ENCODE measurements at places on chromosomes 3 and 15.

GRCh38 chr15:85839643-85840042 lies 44.9 kb upstream of the KLHL25 start:
- no peak for DNase-seq

DNA sequence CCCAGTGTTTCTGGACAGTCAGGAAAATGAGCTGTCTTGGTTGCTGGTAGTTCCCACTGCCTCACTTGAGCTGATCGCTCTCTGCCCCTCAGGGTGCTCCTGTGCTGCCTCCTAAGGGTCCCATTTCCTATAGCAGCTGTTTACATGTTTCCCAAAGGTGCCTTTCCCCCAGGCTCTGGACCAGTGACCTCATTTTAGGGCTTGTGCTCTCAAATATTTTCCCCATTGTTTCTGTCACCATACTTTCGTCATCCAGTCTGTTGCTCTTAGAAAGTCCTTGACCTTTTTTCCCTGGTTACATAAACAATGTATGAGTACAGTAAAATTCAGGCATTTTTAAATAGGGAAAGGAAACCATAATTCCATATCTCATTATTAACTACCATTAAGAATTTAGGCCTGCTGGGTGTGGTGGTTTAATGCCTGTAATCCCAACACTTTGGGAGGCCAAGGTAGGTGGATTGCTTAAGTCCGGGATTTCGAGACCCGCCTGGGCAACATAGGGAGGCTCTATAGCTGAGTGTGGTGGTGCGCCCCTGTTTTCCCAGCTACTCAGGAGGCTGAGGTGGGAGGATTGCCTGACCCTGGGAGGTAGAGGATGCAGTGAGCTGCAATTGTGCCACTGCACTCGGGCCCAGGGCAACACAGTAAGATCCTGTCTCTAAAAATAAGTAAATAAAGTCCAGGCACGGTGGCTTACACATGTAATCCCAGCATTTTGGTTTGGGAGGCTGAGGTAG lies 11.7 kb downstream of the RAD54L2 start:
- no peak for DNase-seq

GRCh38 chr3:55790596-55791350 lies 303.7 kb upstream of the WNT5A start:
- no peak for DNase-seq

DNA sequence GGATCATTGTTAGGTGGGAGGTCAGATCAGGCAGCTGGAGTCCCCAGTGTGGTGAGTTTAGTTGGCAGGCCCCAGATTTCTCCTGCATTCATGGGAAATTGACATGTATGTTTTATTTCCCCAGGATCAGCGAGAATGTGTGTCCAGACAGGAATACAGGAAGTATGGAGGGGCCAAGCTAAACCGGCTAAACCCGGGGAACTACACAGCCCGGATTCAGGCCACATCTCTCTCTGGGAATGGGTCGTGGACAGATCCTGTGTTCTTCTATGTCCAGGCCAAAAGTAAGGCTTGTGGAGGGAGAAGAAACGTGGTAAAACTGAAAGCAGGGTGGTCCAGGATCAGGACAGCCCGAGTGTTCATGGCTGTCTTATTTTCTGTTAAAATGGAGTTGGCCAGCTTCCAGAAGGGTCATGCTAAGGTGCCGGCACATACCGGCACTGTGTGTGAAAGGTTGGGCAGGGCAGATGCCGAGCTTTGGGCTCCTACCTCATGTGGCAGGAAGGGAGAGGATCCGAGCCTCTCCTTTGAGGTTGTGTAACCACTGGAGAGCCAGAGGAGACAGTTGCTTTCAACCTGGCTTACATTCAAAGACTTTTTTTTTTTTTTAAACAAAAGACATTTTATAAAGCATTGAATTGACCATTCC lies 83.1 kb downstream of the PGPEP1L start:
- DNase-seq = no peak

DNA sequence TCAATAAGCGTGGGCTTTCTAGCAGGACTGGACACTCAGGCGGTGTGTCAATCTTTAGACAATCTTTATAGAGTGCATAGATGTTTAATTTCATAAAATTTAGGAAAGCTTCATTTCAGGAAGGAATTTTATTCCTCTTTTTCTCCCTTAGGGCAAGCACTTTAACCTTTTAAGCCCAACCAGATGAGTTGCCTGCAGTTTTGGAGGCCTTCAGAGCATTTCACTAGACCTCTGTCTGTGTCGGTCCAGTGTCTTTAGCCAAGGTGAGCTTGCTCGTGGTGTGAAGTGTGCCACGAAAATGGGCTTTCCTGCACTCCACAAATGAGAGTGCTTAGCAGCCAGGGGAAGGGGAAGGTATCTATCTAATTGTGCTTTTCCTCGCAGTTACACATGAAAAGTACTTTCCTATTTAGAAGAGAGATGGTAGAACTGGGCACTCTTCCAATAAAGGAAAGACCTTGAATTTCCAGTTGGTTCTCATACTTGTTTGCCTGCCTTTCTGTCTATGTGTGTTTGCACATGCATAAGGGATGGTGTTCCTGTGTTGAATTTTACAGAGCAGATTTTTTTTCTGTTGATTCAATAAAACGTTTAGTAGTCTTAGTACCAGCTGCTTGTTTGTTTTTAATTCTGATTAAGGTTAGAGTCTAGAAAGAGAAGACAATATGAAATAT lies 53.6 kb downstream of the FEZF2 start:
- peak; percentile 40 for DNase-seq

DNA sequence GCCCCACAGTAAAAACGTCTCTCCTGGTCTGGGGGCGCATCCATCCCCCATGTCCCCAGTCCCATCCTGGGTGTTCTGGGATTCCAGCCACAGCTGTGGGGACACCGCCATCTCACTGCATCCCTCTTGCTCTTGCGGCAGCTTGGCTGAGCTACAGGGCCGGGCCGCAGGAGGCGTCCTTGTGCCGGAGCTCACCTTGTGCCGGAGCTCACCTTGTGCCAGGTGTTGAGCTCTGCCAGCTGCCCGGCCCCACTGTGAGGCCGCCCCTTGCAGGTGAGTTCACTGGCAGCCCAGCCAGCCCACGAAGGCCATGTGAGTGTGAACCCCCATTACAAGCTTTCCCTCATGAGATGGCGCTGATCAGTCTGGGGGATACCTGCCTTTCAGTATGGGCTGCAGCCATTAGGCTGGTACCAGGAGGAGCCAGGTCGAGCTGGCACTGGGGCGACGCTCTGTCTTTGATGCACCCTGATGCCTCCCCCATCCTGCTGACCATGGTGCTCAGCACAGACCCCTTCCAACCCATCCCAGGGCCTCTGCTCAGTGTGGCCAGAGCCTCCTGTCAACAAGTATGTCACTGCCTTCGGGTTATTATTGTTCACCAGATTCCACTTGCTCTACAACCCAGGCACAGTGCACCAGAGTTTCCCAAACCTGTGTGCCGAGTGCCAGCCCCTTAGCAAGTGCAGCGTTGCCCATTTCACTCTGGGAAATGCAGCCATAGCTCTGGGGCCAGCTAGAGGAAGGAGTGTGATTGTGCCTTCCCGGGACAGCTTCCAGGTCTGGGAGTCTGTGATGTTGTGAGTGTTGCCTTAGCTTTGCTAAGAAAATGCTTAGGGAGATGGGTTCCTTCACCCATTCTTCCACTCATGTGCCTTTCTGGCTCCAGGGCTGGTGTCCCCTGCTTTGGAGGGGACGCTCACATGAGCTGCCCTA lies 105.7 kb downstream of the APBA2 start:
- no peak for DNase-seq

GRCh38 chr15:85044251-85044853 lies 62.7 kb downstream of the PDE8A start:
- peak; percentile 0 for DNase-seq

GRCh38 chr15:56102441-56102840 lies 109.0 kb upstream of the NEDD4 start:
- DNase-seq = no peak

- DNase-seq = peak; percentile 69
These were observed 384 bp downstream of the KNL1 start for GRCh38 chr15:40594429-40594836.

DNA sequence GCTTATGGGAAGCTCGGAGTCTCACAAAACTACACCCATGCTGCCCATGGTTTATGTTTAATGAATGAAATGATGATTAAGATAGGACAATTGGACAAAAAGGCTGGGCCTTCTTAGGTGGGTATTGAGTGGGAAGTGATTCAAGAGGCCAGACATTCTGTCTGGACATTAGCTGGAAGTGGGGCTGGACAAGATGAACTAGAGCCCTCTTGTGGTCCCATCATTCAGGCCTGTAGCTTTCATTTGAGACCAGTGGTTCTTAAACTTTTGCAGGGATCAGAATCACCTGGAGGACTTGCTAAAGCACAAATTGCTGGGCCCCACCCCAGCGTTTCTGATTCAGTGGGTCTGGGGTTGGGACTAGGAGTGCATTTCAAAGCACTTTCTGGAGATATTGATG lies 290.4 kb upstream of the CTDSPL start:
- no peak for DNase-seq

DNA sequence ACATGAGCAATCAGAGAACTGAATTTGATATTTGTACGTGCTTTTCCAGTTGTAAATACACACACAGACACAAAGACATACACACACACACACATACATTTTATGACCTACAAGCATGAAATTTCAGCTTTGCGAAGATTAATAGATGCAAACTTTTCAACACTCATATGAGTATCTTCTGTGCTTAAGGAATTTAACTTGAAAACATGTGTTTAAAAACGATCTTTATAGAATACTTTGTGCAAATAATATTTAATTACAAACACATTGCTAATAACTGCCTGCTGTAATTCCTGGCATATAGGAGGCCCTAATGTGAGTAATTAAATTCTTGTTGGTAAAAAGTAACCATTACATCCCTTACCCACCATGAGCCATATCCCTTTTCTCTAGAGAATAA lies 107.7 kb upstream of the PLSCR5 start:
- DNase-seq = no peak

DNA sequence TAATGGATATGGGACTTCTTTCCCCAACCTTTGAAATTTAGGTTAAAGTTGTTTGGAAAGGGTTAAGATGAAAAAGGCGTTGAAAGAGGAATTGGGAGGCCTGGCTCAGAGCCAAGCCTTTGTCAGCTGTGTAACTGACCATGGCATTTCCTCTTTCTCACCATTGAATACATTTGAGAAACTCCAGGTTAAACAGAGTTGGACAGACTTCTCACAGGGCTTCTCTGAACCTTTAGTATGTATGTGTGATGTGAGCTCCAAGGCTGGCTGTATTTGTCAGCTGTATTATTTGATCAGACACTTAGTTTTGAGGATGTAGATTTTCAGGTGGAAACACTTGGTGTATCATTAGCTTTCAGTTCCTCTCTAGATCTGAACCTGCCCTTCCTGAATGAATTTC lies 136.4 kb upstream of the GOLGA6L4 start:
- no peak for DNase-seq

GRCh38 chr3:181581656-181582055 lies 130.1 kb upstream of the SOX2 start:
- DNase-seq = no peak

DNA sequence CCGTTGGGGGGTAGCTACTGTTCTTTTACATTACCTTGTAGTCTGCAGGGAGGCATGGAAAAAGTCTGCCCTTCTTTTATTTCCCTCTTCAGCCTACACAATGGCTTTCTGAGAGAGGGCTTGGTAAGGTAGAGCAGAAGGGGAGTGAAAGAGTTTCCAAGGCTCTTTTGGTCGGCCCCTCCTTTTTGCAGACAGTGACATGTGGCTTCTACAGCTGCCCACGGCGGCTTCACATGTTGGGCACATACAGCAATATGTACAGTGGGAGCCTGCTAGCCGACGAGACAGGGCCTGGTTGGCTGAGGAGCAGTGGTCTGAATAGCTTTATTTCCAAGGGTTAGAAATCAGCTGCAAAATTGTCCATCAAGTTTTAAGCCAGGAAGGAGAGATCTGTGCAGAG lies 4.0 kb downstream of the INAFM2 start:
- DNase-seq = no peak

DNA sequence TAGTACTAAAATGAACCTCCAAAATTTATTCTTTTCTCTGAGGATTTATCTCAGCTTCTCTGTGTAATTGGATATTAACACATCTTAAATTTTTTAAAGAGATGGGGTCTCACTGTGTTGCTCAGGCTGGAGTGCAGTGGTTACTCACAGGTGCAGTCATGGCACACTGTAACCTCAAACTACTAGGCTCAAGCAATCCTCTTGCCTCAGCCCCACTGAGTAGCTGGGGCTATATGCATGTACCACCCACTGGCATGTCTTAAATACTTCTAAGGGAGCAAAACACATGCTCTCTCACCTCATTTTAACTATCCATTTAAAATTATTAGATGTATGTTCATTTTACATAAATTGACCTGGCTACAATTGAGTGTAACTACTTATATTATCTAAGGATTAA lies 11.3 kb upstream of the TMEM87A start:
- DNase-seq = no peak

DNA sequence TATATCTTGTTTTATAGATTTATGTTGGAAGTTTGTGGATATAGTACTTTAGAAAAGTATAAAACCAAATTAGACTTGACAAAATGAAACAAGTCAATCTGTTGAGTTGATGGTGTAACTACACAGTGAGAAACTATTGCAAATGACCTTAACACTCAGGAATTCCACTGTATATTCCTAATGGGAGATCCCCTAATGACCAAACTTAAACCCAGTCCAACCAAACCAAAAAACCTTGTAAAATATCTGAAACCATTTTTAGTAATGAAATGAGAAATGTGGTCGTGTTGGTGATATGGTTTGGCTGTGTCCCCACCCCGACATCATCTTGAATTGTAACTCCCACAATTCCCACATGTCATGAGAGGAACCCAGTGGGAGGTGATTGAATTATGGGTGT lies 31.9 kb upstream of the ATP13A3 start:
- no peak for DNase-seq

DNA sequence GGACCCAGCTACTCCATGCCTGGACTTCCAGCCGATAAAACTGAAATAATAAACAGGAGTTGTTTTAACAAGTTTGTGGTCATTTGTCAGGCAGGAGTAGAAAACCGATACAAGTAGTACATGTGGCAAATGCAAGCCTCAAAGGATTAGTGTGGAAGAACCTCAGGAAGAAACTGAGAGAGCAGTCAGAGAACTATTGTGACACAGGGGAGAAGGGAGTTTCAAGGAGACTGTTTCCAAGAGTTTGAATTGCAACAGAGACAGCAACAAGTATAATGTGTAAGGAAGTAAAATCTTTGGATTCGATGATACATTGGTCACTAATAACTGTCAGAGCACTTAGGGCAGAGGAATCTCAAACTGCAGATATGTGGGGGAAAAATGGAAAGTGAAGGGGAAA lies 450.6 kb upstream of the ARHGEF26 start:
- DNase-seq = no peak

GRCh38 chr15:31263751-31264558 lies 62.7 kb upstream of the KLF13 start:
- DNase-seq = peak; percentile 78

- peak; percentile 5 for DNase-seq
These were observed 218.7 kb upstream of the MDFIC2 start for GRCh38 chr3:70531063-70531657.

Measured in NCI-H1092 treated with DMSO at 0.1 percent for 48 hours (cell line).